ENCODE measurements at places on chromosomes 1 and 21. TPM values are rescaled to one million over a fixed set of nuclear protein-coding genes. Genes with fewer than 3 reads are reported as not detected.
A peak's percentile ranks its signal among the peaks of the same experiment; 100 is the strongest.

DNA sequence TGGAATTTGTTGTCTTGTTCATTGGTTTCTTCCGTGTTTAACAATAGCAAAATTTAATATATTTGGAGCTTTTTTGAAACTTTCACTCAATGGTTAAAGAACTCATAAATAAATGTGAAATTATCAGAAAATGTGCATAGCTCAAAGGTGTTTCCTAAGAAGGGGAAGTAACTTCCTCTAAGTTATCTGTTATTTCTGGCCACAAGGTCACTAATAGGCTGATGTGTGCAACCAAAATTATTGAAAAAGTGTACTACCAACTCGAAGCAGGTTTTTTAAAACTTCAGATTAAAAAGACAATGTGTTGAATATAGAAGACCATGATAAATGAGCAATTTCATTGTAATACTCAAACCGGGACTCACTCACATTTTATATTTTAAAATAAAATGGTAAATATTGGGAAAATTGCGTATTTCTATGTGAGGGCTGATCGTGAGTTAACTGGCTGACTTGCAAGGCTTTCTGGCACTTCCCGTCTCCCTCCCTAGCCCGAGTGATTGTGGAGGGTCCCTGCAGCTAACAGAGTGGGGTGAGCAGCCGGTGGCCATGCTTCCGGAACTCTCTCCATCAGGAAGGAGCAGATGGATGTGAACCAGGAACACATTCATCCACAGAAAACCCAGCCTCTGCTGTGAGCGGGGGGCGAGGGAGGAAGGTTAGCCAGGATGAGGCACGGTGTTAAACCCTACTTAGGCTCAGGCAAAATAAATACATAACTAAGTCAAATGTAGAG, 96.9 kb downstream of the ERG start:
- DNase-seq: no peak

Gene ELAVL4
- total RNA-seq: not detected

GRCh38 chr1:49651136-49651535, 372.6 kb downstream of the AGBL4 start:
- DNase-seq: no peak

DNA sequence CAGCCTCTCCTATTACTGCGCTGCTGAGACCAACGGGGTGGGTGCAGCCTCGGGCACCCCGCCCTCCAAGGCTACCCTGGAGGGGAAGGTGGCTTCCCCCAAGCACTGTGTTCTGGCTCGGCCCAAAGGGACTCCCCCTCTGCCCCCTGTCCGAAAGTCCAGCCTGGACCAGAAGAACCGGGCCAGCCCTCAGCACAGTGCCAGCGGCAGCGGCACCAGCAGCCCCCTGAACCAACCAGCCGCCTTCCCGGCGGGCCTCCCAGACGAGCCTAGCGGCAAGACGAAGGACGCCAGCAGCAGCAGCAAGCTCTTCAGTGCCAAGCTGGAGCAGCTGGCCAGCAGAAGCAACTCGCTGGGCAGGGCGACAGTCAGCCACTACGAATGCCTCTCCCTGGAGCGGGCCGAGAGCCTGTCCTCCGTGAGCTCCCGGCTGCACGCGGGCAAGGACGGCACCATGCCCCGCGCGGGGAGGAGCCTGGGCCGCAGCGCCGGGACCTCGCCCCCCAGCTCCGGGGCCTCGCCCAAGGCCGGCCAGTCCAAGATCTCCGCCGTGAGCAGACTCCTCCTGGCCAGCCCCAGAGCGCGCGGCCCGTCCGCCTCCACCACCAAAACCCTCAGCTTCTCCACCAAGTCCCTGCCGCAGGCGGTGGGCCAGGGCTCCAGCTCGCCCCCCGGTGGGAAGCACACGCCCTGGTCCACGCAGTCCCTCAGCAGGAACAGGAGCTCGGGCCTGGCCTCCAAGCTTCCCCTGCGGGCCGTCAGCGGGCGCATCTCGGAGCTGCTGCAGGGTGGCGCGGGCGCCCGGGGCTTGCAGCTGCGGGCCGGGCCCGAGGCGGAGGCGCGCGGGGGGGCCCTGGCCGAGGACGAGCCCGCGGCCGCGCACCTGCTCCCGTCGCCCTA, 533.1 kb downstream of the KIF26B start:
- no peak for DNase-seq

DNA sequence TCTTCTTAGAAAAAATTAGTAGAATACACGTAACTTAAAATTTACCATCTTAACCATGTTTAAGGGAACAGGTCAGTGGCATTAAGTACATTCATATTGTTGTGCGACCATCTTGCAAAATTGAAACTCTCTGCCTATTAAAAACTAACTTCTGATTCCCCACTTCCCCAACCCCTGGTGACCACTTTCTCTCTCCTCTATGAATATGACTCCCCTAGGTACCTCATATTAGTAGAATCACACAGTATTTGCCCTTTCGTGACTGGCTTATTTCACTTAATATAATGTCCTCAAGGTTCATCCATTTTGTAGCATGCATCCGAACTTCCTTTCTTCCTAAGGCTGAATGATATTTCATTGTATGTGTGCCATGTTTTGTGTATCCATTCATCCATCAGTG, 15.1 kb upstream of the TARBP1 start:
- DNase-seq: no peak

DNA sequence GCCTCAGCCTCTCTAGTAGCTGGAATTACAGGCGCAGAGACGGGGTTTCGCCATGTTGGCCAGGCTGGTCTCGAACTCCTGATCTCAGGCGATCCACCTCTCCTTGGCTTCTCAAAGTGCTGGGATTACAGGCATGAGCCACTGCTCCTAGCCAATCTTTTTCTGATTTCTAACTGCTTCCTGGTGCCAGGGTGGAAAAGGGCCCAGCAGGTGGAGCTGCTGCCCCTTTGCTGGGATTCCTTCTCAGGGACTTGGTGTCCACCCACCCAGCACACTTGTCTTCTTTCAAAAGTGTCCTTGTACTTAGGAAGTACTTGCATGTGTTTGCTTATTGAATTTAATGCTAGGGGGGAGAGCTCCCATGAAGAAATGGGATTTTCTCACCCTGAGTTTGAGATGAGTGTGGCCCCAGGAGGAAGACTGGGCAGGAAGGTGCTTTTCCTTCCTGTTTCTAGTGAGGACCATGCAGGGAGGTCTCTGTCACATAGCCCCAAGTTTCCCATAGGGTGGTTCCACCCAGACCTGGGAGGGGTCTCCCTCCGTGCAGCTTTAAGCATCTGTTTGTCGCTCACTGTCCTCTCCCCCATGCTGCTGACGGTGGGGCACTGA, 14.2 kb downstream of the UTP11 start:
- DNase-seq: peak; percentile 52

- DNase-seq: no peak
Observed at GRCh38 chr1:52919051-52919722, 2.4 kb downstream of the ECHDC2 start.

- DNase-seq: peak; percentile 94
Observed at GRCh38 chr1:112957133-112957812, 1.3 kb upstream of the SLC16A1 start.

DNA sequence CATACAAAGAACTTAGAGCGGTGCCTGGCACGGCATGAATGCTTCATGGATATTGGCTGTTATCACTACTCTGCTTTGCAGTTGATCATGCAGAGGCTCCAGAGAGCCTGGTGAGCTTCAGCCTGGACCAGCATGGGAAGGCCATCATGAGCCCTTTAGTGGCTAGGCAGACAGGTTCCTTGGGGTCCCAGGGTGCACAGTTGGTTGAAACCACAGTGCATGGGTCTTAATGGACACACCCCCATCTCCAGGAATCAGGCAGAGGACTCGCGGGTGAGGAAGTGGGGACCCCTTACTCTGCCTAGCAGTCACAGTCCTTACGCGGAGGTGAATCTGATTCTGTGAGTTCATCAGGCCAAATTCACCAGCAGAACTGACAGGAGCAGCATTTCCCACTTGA, 1.1 kb downstream of the GJB5 start:
- no peak for DNase-seq

DNA sequence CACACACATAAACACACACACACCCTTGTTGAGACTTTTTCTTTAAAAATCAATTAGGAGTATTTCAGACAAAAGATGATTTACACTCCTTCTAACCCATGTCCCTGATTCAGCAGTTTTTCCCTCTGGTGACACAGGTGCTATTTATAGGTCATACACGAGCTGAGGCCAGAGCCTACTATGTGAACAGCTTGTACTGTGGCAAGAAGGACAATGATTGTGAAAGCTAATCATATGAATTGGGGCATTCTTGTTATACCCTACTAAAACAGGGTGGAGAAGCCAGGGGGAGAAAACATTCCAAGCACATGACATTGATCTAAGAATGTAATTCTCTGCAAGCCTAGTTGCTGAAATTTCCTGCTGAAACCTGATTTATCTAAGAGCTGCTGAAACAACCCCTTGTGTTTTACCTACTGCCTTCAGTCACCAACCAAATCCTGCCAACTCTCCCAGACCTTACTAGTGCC, 60.3 kb downstream of the XCL1 start:
- peak; percentile 16 for DNase-seq

- DNase-seq: no peak
Observed at GRCh38 chr1:12384836-12385456, 155.1 kb downstream of the VPS13D start.

Gene OR2L3
- not detected for total RNA-seq

Gene ANKRD45
- total RNA-seq: 0.21 TPM

- DNase-seq: no peak
Observed at GRCh38 chr21:16376673-16377072, 646.9 kb downstream of the USP25 start.

- no peak for DNase-seq
Observed at GRCh38 chr1:218953386-218953785, 220.3 kb upstream of the LYPLAL1 start.

- no peak for DNase-seq
Observed at GRCh38 chr1:72278461-72278860, 3.9 kb downstream of the NEGR1 start.

GRCh38 chr21:27799861-27800260, 833.0 kb upstream of the ADAMTS5 start:
- no peak for DNase-seq

Gene LINGO4
- not detected for total RNA-seq

Gene CSF3R
- total RNA-seq: not detected

DNA sequence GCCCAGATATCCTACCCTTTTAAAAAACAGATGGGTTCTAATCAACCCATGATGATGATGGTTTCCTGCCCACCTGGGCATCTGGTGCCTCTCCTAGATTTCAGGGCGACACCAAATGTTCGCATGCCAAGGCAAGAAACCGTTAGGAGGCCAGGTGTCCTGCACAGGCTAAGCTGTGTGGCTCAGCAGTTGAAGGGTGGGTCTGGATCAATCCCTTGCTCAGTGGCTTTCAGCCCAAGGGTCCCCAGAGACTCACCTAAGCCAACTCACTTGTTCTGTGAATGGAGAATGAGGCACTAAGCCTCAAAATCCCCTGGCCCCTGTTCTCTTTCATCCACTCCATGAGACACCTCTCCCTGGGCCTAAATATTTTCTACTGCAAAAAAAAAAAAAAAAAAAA, 169.1 kb upstream of the EDN2 start:
- DNase-seq: no peak

All from HFFc6 (cell line).